ENCODE measurements at places on chromosomes 1 and 21. TPM values are rescaled to one million over a fixed set of nuclear protein-coding genes. Genes with fewer than 3 reads are reported as not detected.
A peak's percentile ranks its signal among the peaks of the same experiment; 100 is the strongest.

The NPHS2 gene
- not detected for polyA plus RNA-seq

The SPATA45 gene
- not detected for polyA plus RNA-seq

The RNU1-1 gene
- not detected for polyA plus RNA-seq

The FOXO6 gene
- polyA plus RNA-seq = 0.51 TPM

The C1orf52 gene
- 22.8 TPM for polyA plus RNA-seq

The ZBTB48 gene
- 186 TPM for polyA plus RNA-seq

The MAP7D1 gene
- 79.9 TPM for polyA plus RNA-seq

The DMRTB1 gene
- not detected for polyA plus RNA-seq

The CHD5 gene
- polyA plus RNA-seq = 56.5 TPM

The TGFB2 gene
- polyA plus RNA-seq = 1.8 TPM

DNA sequence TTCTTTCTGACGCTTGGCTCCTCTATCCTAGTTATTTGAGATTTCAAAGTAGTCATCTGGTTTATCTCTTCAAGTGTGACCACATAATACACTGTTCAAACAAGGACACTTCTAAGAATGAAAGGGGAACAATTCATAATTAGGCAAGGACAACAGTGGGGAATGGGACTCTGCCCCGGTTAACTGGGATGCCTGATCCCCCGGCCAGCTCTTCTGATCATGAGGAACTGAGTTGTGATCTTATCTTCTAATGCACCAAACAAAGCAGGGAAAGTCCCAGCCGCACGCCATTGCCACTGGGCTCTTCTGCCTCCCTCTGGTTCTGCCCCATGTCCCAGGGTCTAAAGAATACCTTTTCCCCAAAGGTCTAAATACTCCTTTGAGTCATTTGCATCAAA lies 158.2 kb upstream of the IRF2BP2 start:
- DNase-seq = no peak

GRCh38 chr1:7684132-7684531 lies 87.0 kb upstream of the VAMP3 start:
- DNase-seq = no peak

- peak; percentile 51 for DNase-seq
Measured at GRCh38 chr1:223683586-223684487, 18.3 kb upstream of the CAPN8 start.

DNA sequence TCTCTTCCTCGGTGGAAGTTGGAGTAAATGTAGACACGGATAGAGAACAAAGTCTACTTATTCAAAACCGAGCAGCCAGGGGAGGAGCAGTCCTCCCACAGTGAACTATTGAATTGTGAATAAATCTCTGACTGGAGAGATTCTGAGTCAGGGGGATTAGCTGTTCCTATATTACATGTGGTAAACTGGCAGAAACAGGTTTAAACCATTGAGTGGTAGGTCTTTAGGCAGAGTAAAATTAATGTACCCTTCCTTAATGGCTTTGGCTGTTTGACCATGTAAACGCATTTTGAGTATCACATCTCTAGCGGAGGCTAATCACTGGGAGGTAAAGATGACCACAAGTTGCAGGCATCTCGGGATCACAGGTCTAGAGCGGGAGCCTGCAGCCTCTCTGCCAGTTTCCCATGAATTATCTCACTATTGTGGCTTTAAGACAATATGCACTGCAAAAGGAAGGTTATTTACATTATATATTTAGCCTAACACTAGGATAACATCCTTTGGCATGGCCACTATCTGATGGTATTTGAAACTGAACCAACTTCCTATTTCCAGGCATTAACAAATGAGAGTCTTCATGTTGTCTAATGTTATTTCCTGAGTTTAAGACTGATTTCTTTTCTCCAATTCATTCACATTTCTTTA lies 7.9 kb upstream of the DISC1 start:
- DNase-seq = no peak

DNA sequence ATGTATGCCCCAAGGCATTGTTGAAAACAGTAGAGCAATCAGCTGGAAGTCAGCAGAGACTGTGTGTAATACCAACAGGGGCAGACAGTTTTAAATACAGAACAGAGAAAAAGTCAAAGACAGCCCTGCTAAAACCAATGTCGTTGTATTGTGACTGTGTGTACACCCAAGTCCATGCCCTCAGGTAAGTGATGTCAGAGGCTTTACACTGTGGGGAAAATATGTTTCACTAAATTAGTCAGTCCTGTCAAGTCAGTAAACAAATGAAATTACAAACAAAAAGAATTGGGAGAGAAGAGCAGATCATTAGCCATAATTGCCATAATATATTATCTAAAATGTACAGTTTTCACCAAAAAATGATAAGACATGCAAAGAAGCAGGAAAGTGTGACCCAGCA lies 2.4 kb upstream of the CYP2J2 start:
- no peak for DNase-seq

GRCh38 chr1:113975211-113975895 lies 3.9 kb upstream of the OLFML3 start:
- DNase-seq = no peak

DNA sequence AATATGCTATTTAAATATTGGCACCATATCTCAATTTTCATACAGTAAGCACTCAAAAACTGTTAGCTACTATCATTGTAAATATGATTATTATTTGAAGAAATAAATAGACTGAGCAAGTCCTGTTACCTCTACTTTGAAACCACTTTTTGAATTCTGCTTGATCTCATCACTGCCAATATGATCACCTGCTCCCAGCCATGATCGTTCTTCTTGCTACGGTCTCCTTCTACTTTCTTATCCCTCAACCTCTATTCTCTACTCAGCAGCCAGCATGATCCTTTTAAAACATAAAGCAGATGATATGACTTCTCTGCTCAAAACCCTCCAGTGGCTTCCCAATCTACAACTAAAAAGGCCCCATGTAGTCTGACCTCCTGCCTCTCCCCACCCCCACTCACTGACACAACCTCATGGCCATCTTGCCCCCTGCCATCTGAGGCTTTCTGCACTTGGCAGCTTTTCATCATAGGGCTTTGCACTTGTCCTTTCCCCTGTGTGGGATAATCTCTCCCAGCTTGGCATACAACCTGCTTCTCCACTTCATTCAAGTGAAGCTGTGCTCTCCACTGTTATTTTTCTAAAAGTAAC lies 27.2 kb downstream of the CD34 start:
- DNase-seq = no peak

GRCh38 chr1:84582802-84583587 lies 8.8 kb upstream of the CTBS start:
- DNase-seq = no peak

DNA sequence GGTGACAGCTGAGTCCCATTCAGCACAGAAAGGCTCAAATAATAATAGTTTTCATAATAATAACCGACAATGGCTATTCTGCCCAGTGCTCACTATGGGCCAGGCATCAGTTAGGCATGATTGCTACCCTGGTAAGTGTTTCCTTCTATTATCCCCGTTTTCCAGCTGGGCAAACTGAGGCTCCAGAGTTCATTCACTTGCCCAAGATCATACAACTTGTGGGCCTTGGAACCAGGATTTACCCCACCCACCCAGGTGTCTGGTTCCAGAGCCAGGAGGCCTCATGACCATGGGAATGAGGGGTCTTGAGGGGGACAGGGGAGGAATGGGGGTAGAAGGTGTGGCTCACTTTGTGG lies 518 bp downstream of the PLOD1 start:
- no peak for DNase-seq

DNA sequence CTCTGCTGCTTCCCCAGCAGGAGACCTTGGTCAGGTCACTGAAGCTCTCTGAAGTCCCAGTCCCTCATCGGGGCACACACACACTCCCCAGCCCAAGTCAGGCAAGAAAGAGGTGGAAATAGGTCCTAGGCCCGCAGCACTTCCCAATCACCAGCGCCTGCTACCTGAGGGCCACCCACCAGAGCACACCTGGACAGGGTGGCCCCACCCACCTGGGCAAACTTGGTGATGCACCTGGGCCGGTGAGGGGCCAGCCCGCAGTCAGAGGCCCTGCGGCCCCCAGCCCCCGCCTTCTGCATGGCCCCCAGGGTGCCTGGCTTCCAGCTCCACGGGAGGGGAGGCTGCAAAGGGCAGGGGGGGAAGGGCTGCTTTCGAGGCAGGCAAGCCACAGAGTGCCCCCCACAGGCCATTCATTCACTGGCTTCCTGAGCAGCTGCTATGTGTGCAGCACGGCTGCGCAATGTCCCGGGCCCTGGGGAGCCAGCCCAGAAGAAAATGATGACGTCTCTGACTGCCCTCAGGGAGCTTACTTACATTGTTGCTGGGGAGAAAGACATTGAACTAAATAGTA lies 4.7 kb downstream of the SH2D5 start:
- no peak for DNase-seq

- no peak for DNase-seq
Measured at GRCh38 chr1:82152356-82153271, 351.9 kb downstream of the ADGRL2 start.

GRCh38 chr1:204885790-204886189 lies 15.1 kb downstream of the NFASC start:
- no peak for DNase-seq

DNA sequence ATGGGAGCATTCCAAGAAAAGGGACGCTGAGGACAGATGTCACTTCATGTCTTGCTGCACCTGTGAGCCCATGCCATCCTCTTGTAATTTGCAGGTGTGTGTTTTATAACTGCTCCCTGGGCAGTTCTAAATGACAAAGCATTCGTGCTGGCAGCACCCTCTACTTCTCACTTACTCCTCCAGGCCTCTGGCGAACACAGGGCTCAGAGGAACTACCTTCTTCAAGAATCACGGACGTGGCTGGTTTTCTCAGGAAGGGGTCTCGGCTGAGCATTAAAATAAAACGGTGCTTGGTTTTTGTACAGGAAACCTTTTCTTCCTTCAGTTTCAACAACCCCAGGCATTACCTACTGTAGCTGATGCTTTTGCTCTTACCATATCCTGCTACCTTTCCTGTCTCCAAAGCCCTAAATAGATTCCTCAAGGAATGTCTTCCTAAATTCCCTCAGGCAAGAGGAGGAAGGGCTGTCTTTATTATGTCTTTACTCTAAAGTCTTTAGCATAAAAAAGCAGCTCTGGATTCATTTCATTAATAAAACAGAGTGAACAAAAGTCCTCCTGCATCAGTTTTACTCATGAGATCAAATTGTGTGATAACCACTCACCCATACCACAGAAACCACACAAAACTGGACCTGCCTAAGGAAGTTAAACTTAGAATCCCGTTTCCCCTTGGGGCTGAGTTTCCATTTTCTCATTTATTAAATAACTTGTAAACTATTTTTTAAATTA lies 79.0 kb upstream of the MAP10 start:
- DNase-seq = no peak

DNA sequence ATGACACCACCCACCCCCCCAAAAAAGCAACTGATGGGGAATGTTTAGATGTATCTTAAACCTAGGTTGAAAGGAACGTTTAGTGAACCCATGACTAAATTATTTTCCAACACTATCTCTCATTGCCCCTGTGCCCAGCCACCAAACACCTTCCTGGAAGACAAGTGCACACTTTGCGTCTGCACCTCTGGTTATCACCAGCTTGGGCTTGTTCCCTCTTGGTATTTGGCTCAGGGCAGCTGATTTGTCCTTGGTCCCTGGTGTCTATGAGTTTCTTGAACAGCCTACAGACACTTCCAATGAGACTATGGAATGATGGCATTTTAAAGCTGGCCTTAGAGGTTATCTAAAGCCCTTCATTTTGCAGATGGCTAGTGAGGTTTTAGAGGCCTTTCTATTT lies 15.5 kb upstream of the RIMKLA start:
- no peak for DNase-seq

GRCh38 chr21:45931397-45931969 lies 50.1 kb upstream of the COL6A1 start:
- no peak for DNase-seq

DNA sequence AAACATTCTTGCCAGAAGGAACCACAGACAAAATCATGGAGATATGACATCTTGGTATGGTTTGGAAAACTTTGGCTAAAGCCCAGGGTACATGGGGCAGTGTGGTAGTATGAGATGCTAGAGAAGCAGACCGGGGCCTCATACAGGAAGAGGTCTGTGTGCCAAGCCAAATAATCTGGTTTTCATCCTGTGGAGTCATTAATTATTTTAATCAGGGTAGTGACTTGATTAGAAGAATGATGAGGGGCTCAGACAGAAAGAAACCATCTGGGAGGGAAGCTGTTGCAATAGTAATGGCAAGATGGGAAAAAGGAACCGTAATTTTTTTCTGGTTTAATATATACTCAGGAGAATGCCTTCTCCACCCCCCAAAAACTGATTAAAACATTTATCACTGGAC lies 318.0 kb downstream of the BRINP2 start:
- DNase-seq = no peak

DNA sequence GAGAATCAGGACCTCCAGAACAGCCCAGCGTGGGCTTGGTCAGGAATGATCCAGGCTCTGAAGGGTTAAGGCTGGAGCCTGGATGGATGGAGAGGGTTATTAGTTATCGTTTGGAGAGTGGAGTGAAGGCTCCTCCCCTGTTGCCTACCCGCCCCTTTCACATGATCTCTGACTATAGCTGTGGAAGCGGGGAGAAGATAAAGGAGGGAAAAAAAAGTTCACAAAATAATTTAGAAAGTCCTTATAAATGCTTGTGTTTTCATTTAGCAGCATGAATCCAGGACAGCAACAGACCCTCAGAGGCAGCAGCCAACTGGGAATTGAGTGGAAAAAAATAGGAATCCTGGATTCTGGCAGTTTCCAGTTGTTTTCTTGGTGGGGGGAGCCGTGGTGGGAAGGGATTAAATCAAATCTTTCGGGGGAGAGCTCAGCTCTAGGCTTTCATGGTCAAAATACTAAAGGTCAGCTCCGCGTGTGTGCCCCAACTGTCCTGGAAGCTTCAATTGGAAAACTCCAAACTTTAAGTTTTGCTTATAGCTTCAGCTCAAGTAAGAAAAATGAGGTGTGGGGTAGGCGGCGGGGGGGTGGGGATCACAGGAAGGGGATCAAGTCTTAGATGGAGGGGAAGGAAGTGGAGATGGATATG lies 595 bp upstream of the DDR2 start:
- peak; percentile 76 for DNase-seq

- no peak for DNase-seq
Measured at GRCh38 chr1:20207546-20207945, 21.2 kb upstream of the PLA2G2C start.

- DNase-seq = no peak
Measured at GRCh38 chr1:198499588-198499987, 40.9 kb downstream of the ATP6V1G3 start.

- no peak for DNase-seq
Measured at GRCh38 chr1:55896210-55896609, 681.0 kb upstream of the USP24 start.

DNA sequence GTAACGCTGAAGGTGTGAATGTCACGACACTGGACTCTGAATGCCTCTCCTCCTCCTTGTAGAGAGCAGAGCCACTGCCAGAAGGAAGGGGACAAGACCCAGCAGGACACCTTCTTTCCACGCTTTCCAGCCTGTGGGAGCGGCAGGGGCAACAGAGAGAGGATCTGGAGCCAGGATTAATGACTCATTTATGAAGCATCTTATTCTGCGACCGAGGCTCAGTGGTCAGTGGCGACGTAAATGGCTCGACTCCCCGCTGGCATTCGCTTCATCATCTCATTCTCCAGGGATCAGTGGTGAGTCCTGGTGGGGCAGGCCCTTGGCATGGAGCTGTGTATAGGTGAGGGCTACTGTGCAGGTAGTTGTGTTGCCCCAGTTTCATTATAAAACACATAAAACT lies 4.6 kb downstream of the SLC37A1 start:
- peak; percentile 84 for DNase-seq

Data from adrenal gland (tissue), 19 donors.